ENCODE measurements at places on chromosomes 1 and 21.

- DNase-seq: no peak
Measured at GRCh38 chr1:89804642-89805237, 16.1 kb upstream of the LRRC8D start.

GRCh38 chr1:204711103-204711946 is 25.8 kb upstream of the LRRN2 start:
- DNase-seq: no peak

DNA sequence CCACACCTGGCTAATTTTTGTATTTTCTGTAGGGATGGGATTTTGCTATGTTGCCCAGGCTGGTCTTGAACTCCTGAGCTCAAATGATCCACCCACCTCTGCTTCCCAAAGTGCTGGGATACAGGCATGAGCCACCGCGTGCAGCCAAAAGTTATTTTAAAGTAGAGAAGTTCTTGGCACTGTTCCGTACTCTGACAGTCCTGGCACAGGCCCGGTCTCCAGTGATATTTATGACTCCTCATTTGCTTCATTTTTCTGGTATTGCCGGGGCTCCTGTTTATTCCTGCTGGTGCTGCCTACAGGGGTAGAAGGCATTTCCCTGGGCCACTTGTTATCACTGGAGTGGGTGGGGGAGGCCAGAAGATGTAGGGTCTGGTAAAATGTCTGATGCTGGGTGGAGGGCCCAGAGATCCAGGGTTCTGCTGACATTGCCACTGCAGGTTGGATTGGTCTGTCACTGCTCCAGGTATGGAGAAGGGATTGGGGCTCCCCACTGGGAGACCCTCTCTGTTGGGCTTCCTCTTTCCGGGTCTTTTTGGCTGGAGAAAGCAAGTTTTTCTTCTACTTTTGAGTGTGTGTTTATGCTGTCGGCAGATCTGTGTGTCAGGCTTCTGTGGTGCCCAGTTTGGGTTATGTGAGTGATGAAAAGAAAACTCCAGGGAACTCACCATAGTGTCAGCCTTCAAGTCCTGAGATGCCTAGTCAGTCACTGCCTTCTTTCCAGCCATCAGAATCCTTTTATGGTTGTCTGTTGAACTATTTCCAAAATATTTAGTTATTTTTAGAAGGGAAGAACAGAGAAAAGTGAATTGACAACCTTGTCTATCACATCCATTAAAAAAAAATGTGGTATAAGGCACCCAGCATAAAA is 4.5 kb downstream of the MROH7 start:
- DNase-seq: no peak

DNA sequence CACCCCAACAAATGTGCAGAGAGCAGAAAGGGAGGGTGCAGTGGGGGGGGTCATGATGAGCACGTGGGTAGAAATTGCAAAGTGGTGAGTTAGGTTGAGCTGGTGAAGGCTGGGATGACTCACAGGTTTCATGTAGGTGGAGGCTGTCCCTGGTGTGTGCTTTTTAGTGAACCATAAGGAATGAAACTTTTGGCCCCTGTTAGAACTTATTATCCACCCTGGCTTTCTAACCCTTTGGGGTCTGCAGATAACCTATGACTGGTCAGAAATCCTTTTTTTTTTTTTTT is 46.9 kb downstream of the DOP1B start:
- DNase-seq: peak; percentile 61

GRCh38 chr1:212074856-212075255 is 39.3 kb downstream of the DTL start:
- no peak for DNase-seq

- no peak for DNase-seq
Measured at GRCh38 chr21:45299864-45300785, 12.4 kb upstream of the POFUT2 start.

DNA sequence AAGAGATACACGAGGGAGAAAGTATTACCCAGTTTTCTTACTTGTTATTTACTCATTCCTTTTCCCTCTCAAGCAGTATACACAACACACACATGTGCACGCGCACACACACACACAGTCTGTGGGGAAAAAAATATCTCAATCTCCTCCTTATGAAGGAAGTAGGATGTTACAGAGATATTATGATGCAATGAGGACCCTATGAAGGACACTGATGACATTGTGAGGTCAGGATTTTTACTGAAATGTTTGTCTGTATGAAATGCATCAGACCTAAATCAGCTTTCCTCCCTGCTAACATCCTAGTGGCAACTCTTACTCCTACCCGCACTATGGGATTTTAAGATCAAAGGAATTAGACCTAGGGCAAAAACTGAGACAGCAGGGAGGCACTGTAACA is at the start of gene WDR64:
Gene WDR64, plus strand, starts transcription at position 270 of the 400 bp plus-strand sequence. CDS start 204 bp downstream, outside the sequence.
- DNase-seq: no peak

- no peak for DNase-seq
Measured at GRCh38 chr1:165580931-165581871, 37.4 kb downstream of the LRRC52 start.

DNA sequence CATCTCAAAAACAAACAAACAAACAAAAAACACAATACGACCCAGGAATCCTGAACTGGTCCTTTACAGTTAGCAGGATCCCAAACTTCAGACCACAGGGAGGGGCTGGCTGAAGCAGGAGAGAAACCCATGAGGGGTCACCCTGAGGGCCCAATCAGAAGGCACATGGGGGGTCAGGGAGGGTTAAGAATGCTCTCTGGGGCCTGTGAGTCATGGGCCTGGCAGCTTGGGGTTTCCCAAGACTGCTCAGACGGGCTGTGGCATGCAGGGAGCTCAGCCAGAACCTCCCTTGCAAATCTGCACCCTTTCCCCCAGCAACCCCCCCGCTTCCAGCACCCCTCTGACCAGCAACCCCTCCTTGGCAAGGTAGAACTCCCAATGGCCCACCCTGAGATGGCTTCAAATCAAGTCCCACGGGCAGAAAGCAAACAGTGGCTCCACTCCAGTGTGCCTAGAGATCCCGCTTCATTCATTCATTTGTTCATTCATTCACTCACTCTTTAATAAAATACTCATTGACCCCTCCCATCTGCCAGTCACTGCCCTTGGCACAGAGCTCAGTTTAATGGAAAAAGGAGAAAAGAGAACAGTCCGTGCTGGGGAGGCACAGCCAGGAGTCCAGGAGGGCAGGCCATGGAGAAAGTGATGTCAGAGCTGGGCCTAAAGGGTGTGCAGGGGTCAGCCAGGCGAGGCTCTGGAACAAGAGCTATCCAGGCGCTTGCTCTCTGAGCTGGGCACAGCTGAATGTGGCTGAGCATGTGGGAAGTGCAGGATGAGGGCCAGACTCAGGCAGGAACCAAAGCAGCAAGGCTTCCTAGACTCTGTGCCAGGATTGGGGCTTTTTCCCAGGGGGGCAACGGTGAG is 8.2 kb downstream of the UQCRHL start:
- DNase-seq: peak; percentile 85

DNA sequence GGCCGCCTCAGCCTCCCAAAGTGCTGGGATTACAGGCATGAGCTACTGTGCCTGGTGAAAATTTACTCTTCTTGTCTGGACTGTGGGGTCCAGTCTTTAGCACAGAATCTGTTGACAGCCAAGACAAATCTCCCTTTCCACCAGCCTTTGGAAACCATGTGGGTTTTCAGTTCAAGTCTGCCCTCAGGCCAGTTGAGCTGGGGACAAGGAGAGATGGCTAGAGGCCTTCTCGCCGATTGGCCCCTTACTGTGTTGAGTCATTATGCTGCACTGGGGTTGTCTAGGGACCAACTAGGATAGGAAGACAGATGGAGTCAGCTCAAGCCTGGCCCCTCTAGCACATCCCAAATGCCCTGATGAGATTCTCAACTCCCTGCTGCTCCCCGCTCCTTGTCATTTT is 8.6 kb upstream of the NKAIN1 start:
- no peak for DNase-seq

GRCh38 chr1:11569954-11570353 is 84.3 kb downstream of the FBXO2 start:
- no peak for DNase-seq

DNA sequence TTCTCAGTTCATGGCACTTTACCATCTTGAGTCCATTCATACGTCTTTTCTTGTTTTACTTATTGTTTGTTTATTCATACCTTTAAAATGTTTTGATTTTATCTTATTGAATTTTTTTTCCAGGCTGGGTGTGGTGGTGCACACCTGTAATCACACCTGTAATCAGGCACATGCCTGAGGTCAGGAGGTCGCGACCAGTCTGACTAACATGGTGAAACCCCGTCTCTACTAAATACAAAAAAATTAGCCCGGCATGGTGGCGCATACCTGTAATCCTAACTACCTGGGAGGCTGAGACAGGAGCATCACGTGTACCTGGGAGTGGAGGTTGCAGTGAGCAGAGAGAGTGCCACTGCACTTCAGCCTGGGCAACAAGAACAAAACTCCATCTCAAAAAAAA is 104.1 kb upstream of the MROH9 start:
- DNase-seq: no peak

DNA sequence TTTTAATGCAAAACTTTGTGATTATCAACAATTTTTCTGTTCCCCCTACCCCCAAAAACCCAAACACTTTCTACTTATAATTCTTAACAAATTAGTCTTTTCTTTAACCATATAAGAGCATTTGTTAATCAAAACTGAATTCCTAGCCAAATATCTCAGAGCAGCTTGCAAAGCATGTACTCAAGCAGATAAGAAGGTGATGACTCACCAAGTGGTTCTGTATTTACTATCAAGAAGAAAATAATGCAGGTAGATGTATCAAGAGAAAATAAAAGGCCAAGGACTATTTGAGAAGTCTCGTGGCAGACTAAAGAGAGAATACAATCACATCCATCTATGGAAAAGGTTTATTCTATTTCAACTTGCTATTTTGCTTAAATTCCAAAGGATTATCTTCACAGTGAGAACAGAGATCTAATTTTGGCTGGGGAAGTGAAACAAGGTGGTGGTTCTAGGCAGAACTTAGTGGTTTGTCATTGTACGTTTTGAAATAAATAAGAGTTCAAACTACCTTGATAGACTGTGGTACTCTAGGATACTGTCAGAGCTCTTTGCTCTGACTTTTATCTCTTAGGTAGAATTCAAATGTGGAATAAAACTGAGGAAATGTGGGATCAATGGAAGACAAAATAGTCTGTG is 94.7 kb upstream of the NRIP1 start:
- no peak for DNase-seq

- DNase-seq: no peak
Measured at GRCh38 chr21:38227401-38227800, 29.4 kb upstream of the KCNJ15 start.

DNA sequence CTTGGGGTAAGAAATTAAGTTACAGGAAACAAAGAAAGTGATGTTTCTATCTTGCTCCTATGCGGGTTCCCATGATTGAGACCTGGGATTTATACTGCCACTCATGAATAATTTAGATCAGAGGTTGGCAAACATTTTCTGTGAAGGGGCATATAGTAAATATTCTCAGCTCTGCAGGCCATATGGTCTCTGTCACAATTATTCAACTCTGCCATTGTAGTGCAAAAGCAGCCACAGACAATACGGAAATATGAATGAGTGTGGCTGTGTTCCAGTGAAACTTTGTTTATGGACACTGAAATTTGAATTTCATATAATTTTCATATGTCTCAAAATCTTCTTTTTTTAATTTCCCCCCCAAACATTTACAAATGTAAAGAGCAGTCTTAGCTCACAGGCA is 127.2 kb downstream of the FOXD2 start:
- DNase-seq: no peak

GRCh38 chr1:178651742-178652141 is 73.3 kb upstream of the RALGPS2 start:
- no peak for DNase-seq

DNA sequence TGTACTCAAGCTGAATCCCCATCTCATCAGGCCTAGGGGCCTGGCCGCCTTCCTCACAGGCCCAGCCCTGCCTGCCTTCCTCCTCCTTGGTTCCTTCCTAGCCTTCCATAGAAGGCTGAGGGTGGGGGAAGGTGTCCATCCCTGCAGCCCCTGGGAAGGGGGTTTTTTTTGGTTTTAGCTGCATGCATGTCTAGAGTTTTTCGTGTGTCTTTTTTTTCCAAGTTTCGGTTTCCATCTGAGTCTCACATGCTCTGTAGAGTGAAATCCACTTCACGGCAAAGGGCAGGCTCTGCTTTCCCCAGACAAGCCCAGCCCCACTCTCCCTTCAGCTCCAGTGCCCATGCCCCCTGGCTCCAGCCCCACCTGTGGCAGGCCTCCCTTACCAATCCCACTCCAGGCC is 32.1 kb downstream of the GRHL3 start:
- DNase-seq: no peak

- DNase-seq: no peak
Measured at GRCh38 chr1:109094871-109095270, 4.3 kb downstream of the TMEM167B start.

DNA sequence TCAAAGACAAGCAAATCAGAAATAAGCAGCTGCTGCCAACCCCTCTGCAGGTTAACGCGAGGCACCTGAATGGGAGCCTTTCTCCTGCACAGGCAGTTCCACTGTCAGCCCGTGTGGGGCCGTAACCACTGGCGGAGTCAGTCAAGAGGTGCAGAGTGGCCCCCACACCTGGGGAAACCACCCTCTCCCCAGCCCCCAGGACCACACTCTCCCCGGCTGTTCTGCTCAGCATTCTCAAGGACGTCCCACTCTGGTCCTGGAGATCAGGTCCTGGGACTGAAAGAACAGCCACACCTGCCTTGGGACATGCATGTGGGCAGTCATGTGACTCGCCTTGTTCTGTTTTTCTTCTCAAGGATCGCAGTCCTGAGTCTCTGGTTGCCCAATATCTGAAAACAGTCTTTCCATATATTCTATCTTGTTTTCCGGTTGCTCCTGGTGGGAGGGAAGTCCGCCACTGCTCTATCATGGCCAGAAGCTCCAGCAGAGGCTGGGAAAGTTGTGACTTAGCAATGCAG is 252.5 kb downstream of the PTPRU start:
- no peak for DNase-seq

GRCh38 chr1:74205266-74205665 is 7.2 kb downstream of the FPGT start:
- peak; percentile 16 for DNase-seq

DNA sequence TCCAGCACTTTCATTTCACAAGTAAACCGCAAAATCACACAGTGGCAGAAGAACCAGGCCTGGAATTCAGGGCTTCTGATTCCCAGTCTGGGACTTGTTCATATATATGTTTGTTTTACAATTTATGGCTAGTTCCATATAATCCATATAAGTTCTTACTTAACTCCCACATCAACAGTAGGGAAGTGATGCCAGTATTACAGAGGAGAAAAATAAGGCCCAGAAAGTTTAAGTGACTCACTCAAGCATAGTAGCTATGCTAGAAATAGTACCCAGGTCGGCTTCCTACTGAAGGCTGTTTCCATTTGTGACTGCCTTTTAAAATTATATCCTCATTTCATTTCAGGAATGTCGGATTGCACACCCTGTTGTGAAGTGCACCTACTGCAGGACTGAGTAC is 1.4 kb downstream of the FAM76A start:
- peak; percentile 13 for DNase-seq

GRCh38 chr1:175536369-175536768 is 207.0 kb downstream of the TNR start:
- no peak for DNase-seq

- DNase-seq: no peak
Measured at GRCh38 chr1:47843059-47843458, 154.1 kb downstream of the TRABD2B start.

- no peak for DNase-seq
Measured at GRCh38 chr1:201842472-201843027, 13.6 kb downstream of the IPO9 start.

DNA sequence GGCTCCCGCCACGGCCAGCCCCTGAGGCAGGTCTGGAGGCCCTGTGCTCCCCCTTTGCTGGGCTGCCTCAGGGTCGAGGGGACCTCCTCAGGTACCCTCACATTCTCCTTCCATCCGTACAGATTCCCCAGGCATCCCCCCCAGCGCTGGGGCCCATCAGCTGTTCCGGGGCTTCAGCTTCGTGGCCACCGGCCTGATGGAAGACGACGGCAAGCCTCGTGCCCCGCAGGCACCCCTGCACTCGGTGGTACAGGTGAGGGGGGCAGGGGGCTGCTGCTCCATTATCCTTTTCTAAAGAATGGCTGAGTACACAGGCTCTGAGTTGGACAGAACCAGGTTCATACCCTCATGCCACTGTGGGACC is 29.1 kb downstream of the RPS6KA1 start:
- DNase-seq: no peak
